Jurkat, Clone E6-1 (cell line): ENCODE measurements at places on chromosomes 12 and 14.

GRCh38 chr12:117447665-117448366 is 86.4 kb upstream of the NOS1 start:
- DNase-seq, result no peak

DNA sequence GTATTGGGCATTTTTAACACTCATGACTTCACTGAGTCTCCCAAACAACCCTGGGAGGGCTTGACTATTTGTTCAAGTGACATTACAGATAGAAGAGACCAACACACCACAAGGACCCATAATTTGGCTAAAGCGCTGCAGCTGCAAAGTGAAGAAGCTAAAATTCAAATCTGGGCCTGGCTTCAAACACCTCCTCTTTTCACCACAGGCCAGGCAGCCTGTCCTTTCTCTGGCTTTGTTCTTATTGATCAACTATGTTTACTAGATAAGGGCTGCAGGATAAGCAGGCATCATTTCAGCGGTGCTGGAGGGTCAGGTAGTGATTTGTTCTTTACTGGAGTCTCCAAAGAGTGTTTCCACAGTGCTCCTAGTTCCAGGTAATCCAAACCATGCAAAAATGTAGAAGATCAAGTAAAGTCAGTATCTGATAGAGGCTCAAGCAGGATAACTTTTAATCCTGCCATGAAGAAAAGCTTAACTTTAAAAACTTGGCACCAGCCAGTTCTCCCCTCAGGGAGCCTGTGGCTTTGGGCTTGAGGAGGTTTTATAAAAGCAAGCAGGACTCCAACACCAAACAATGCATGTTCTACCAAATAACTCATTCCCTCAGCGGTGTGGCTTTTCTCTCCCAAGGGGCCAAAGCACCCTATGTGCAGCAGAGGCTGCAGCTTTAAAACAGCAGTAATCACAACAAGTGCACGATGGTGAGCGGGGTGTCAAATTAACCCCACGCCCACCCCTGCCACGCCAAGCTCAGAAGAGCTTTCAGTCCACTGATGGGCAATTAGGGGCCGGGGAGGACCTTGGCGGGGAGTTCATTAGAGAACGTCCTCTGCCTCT is 16.8 kb downstream of the CLMN start:
- no peak for DNase-seq

DNA sequence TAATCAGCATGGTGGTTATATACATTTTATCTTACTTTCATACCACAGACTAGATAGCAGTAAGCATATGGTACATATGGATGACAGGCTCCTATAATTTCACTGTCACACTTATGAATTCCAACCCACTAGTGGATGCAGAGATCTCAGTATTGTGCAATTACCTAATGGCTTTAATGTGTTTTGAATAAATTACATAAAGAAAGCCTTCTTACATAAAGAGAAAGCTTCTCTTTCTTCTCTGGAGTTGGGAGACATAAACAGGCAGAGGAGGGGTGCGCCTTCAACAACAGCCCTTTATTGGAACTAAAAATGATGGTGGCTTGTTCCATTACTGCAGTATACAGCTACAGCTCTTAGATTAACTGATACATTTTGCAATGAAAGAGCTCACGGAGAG is 52.6 kb downstream of the SAV1 start:
- no peak for DNase-seq

- no peak for DNase-seq
These were observed 45.0 kb downstream of the FAM186A start for GRCh38 chr12:50351120-50352043.

DNA sequence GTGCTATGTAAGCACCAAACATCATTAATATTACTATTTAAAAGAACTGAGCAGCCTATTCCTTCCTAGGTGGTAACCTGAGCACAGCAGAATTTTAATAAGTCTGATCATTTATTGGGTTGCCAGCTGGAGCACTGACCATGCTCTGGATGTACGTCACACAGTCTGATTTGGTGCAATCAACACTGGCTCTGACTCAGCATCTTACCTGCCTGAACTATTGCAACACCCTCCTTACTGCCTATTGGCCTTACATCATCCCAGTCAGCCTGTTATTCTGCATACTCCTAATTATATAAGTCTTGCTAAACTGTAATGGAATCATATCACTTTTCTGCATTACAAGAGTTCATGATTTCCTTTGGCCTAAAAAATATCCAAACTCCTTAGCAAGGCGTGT is 149.7 kb downstream of the PTPRO start:
- no peak for DNase-seq

DNA sequence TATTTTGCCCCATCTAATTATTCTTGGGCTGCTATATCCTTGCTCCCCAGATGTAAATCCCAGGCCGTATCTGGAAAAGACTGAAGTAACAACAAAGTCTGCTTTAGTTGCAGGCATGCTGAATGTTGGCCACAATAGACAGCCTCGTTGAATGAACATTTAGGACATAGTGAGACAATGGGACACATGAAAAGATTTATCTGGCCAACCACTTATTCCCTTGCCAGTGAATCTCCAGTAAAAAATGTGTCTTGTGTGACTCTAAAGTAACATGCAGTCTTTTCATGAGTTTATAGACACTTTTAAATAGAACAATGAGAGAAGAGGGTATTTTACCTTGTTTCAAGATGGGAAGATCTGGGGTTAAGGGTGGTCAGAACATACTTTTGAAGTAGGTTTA is 60.2 kb upstream of the STXBP6 start:
- no peak for DNase-seq

GRCh38 chr12:45627407-45628069 is 102.0 kb upstream of the ARID2 start:
- no peak for DNase-seq

DNA sequence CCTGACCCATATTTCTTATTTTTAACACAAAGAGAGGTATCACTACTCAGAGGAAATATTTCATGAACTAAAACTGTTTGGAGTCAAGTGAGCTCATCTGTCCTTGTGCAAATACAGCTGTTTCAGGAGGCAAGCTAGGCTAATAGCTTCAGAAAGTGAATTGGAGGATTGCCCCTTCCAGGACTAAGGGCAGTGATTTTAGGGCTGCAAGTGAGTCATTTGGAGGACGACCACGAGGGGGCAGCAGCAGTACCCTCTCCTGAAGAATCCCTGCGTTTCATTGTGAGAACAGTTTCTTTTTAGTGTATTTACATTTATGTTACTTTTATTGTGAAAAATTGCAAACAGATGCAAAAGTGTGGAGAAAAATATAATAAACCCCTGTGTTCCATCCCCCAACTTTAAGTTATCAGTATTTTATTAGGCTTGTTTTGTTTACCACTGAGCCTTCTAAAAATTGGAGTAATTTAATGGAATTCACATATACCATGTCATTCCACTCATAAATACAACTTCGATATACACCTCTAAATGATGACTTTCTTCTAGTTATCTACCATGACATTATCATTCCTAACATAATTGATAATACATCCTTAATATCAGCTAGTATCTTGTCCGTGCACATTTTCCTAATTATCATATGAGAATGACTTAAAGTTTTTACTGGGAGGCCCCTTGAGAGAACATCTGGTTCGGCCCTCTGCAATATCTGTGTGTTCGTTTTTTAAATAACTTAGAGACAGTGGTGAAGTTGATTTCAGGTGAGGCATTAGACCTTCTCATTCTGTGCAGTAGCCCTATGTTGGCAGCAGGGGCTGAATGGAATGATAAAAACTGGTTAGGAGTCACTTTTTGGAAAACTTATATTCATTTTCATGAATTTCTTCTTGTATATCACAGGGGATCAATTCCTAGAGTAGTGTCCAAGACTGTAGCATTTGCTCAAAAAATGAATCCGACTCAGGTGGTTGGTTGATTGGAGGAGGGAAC is 13.7 kb downstream of the FOXJ2 start:
- peak; percentile 58 for DNase-seq

DNA sequence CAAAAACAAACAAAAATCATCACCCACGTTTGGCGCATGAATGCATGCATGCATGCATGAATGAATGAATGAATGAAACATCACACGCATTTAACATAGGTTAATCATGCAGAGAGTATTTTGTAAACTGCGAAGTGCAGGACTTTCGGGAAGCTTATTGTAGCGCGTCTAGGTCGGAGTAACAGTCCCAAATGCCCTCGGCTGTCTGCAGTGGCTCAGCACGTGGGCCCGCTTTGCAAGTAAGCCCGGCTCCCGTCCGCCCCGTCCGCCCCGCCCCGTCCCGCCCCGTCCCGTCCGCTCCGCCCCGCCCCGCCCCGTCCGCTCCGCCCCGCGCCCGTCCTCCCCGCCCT is 263 bp upstream of the IFT81 start:
- no peak for DNase-seq

DNA sequence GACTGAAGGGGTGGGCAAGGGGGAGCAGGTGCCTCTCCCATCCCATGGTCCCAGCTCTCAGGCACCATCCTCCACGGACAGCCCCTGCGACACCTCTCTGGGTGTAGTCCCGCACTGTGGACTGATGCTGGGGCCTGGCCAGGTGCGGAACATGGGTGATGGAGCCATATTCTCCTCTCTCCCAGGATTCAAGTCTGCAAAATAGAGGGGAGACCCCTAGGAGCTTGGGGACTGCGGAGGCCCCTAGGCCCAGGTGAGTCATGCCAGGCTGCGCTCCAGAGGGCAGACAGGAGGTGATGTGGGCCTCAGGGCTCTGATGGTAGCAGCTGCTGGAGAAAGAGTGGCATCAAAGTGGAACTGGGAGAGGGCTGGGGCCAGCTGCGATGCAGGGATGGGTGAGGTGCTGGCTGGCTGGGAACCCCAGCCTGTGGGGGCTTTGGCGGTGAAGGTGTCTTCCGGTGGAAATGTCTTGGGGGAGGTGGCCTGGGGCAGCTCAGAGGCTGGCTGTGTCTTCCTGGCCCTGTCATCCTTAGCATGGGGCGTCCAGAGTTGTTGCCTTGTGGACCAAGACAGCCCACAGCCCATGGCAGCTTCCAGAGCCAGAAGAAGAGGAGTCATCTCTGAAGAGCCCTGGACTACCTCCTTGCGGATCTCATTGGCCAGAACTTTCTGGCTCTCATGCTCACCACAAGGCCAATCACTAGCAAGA is 149.1 kb downstream of the KIF26A start:
- no peak for DNase-seq

DNA sequence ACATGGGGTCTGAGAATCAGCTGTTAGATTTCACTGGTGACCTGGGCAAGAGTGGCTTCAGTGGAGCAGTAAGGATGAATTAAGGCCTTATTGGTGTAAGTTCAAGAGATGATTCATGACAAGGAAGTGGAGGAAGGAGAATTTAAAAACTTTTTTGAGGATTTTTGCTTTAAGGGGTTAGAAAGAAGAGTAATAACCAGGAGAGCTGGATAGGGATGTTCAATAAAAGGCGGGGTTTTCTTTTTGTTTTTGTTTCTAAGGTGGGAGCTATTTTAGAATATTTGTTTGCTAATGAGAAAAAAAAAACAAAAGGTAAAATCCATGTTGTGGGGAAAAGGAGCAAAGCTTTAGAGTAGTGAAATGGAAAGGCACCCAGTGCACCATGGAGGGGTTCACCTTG is 15.2 kb upstream of the TUBA1B start:
- no peak for DNase-seq

GRCh38 chr14:55470025-55470424 is 29.6 kb upstream of the TBPL2 start:
- no peak for DNase-seq

- no peak for DNase-seq
These were observed 1.7 kb upstream of the KRT76 start for GRCh38 chr12:52778833-52779232.

- DNase-seq, result no peak
These were observed 14.9 kb downstream of the DTX1 start for GRCh38 chr12:113071135-113072112.

- DNase-seq, result no peak
These were observed 250.5 kb upstream of the PELI2 start for GRCh38 chr14:55867719-55868118.
